Metanephros (tissue), 2 donors: ENCODE measurements at places on chromosomes 7 and 10. TPM values are rescaled to one million over a fixed set of nuclear protein-coding genes. Genes with fewer than 3 reads are reported as not detected.

Gene MRPL43
- total RNA-seq = 99.8 TPM

Gene TEX47
- not detected for total RNA-seq

Gene NODAL
- not detected for total RNA-seq

Gene FOXI2
- 0.47 TPM for total RNA-seq

Gene ITPRIP
- 40.2 TPM for total RNA-seq

Gene ATP5MK
- 117 TPM for total RNA-seq
